CD4-positive, alpha-beta T cell treated with Interleukin-15 for 4 hours (primary cell): ENCODE measurements at places on chromosomes 4 and X.

GRCh38 chr4:147025042-147025441 lies 79.4 kb upstream of the TTC29 start:
- DNase-seq = no peak

DNA sequence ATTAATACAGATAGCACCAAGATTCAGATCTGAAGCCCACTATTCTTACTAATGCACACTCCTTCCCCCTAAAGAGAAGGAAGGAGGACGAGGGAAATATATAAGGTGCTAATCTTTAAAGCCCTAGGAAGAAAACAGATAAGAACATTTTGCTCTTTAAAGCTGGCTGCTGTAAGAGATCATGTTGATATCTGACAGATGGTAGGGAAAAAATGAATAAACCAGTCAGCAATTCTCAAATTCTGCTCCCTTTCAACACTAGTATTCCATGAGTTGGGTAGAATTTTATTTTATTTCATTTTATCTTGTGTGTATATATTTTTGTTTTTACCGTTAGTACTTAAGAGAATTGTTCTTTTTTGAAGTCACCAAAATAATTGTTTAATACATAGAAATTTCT lies 19.2 kb downstream of the OTC start:
- DNase-seq = no peak

DNA sequence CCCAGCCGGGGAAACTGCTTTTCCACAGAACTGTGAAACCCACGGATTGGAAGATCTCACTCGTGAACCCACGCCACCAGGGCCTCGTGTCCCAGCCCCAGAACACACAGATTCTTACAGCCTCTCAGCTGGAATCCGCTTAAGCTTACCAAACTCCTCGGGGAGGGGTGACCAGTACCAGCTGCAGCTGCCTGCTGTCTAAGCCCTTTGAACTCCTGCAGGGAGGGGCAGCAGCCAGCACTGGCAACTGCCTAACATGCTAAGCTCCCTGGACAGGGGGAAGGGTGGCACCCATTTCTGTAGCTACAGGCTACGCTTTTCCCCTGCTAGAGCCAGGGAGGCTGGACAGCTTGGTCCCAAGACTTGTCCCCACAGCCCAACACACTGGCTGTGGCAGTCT lies 38.4 kb downstream of the TBL1X start:
- DNase-seq = no peak

GRCh38 chr4:8084712-8085490 lies 73.7 kb downstream of the ABLIM2 start:
- no peak for DNase-seq

- no peak for DNase-seq
Observed at GRCh38 chr4:122889726-122890125, 32.7 kb downstream of the NUDT6 start.

GRCh38 chrX:8864161-8864560 lies 63.0 kb upstream of the FAM9A start:
- no peak for DNase-seq

DNA sequence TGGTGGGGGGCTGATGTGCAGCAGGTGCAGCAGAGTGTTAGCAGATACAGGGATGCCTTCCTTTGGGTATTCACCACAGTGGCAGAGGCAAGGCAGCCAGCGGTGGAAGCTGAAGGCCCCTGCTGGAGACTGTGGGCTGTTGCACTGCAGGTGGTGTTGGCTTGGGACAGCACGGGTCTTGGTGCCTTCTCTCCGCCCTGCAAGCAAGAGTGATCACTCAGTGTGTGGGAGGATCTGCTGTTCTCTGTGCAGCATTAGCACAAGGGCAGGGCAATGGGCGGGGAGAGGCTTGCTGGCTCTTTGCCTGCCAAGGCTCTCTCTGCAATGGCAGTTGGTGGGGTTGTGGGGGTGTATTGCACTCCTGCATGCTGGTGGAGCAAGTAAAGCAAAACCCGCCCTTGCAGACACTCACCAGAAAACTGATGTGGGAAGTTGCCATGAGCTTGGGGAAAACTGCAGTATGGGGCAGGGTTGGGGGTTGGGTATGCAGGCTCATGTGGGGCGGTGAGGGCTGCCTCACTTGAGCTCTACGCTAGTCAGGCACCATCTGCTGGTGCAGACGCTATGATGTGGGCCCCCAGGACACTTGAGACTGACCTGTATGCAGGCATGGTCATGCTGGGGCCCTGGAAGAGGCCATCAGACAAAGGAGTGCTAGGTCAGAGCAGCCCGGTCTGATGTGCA lies 820.8 kb upstream of the GRIA3 start:
- DNase-seq = no peak

GRCh38 chrX:34144246-34144645 lies 12.1 kb upstream of the FAM47A start:
- no peak for DNase-seq

- no peak for DNase-seq
Observed at GRCh38 chr4:4800646-4801408, 58.6 kb upstream of the MSX1 start.

DNA sequence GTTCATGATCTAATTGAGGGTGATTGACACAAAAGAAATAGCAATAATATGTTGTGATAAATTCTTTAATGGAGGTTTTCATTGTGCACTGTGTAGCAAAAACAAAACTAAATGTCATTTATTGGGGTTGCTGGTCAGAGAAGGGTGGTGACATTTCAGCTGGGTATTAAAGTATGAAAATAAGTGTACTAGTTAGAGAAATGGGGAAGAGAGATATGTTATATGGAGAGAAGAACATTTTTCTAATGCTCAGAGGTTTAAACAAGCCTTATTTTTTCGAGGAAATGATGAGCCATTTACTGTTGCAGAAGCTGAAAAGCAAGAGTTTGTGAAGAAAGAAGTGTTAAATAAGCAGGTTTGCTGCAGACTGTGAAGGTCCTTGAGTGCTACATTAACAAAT lies 142.7 kb upstream of the PAQR3 start:
- DNase-seq = no peak

- no peak for DNase-seq
Observed at GRCh38 chrX:69025802-69026301, 139.4 kb downstream of the PJA1 start.

DNA sequence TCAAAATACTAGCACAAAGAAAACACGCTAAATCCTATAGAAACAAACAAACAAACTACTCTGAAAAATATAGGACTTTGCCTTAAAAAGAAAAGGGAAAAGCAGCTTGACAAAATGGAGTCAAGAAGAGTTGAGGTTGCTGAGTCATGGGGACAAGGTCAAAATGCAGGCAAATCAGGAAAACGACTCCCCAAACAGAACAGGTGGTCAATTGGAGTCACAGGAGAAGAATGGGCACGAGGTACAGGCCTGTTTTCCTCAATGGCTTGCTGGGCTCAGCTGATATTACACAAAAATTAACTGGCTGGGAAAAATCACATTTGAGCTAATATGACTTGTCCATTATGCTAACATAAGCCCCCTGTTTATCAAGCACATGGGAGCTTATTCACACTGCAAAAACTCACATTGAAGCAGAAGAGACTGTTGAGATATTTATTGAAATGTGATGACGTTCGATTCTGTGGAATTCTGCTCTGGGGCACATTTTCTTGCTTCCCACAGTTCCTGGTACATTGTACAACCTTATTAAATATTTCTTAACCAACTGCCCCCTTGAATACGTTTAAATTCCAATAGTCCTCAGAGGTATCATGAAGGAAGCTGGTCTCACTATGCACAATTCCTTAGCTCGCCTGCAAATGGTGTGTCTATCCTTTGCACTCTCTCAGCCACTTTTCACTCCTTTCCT lies 1622.1 kb downstream of the STIM2 start:
- no peak for DNase-seq

DNA sequence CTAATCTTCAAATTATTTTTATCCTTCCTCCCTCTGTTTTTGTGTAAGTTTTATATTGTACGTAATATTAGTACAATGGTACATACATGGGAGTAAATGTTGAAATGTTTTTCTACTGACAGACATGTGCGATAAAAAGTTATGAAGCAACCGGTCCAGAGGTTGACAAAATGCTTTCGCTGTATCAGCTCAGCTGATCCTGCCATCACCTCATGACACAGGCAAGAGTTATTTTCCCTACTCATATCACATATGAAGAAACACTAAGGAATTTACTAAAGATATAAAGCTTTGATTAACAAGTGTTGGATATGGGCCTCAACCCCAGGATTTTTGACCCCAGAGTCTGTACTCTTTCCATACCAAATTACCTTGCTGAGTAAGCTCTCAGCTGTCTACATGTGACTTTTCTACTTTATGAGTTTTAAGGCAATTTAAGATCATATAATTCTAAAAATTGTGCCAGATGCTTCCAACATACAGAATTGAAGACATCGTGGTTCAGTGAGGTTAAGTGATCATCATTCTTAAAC lies 50.0 kb downstream of the CLCN5 start:
- DNase-seq = no peak

DNA sequence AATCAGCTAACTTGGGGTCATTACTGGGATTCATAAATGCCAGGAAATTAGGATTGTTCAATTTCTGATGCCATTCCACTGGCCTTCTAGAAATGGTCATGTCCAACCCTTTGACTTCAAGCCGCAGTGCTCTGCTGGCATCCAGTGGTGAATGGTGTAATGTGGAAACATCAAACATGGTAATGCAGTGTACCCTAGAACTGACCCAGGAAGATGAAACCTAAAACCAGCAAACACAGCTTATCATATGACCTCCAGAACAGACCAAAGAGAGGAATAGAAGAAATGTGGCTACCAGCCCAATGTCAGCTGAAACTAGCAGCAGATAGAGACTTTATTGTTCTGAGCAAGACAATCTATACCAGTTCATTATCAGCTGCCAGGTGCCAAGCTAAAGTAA lies 13.8 kb downstream of the CXCL13 start:
- DNase-seq = no peak

- no peak for DNase-seq
Observed at GRCh38 chrX:148228521-148228920, 247.4 kb downstream of the FMR1NB start.

GRCh38 chr4:55706541-55706940 lies 70.4 kb upstream of the NMU start:
- no peak for DNase-seq
